Upper lobe of right lung (tissue), 1 donor: ENCODE measurements at places on chromosomes 2 and 18. TPM values are rescaled to one million over a fixed set of nuclear protein-coding genes. Genes with fewer than 3 reads are reported as not detected.

- DNase-seq, result peak; percentile 58
These were observed 4.1 kb downstream of the PDCD1 start for GRCh38 chr2:241854342-241855244.

ODC1 gene
- 50.9 TPM for total RNA-seq

DNA sequence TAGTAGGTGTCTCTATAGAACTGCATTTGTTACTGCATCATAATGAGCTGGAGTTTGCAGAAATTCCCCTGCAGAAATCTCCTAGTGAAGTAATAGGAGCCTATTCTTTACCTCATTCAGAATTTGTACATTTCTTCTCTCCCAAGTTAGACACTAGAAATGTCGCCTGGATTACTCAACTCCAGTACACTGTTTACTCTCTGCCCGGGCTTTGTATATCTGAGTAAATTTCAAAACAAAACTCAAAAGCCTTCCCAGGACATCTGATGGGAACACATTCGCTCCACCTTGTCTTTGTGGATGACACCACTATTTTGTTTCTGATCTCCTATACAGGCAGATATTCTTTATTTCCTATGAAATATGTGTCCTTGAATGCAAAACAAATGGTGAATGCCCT is 76.8 kb downstream of the POU3F3 start:
- DNase-seq, result no peak

HES6 gene
- 7.3 TPM for total RNA-seq

DNA sequence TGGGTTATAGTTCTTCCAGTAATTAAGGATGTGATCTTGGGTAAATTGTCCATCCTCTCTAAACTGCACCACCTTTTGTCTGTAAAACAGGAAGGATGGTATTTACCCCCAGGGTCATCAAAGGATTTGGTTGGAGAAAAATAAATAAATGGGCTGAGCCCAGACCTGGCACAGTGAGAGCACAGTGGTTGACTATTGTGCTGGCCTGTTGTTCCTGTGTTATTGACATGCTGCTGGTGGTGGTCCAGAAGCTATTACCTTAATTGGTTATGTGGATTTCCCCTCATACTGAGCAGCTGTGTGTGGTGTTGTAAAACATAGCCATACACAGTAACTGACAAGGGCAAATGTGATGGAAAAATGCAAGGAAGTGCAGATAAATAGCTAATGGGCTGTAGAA is 746 bp upstream of the IL37 start:
- DNase-seq, result no peak

DNA sequence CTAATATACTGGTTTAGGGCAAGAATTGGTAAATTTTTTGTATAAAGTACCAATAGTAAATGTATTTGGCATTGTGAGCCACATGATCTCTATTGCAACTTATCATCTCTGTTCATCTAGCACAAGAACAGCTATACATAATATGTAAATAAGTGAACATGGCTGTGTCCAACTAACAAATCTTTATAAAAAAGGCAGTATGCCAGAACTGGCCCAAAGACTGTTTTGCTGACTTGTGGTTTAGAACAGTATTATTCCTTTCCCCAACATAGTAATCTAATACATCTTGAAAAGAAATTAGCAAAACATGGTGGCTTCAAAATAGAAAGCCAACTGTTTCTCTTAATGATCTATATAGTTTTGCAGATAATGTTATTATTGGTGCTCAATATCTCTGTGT is 441.4 kb upstream of the CELF4 start:
- no peak for DNase-seq

GRCh38 chr2:174078275-174078674 is 113.1 kb upstream of the SP3 start:
- DNase-seq, result no peak

- DNase-seq, result no peak
These were observed 66.2 kb downstream of the TSN start for GRCh38 chr2:121821476-121822158.

DNA sequence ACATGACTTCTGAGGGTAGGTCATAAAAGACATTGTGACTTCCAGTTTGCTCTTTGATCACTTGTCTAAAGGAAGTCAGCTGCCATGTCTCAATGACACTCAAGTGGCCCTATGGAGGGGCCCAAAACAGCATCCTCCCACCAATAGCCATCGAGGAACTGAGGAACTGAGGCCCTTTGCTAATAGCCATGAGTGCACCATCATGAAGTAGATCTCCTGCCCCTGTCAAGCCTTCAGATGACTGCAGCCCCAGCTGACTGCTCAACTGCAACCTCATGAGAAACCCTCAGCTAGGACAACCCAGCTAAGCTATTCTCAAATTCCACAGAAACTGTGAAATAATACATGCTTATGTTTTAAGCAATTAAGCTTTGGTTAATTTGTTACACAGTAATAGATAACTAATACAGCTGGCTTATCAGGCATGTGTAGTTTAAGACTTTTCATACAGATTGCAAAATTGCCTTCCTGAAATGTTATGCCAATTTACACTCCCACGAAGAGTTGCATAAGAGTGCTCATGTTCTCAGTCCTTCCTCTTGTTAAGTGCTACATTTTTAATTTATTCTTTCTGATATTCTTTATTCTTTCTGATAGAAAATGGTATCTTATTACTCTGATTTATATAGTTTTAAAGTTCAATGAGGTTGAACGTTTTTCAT is 105.6 kb upstream of the NDUFV2 start:
- no peak for DNase-seq

ANKRD30B gene
- not detected for total RNA-seq

DSG4 gene
- not detected for total RNA-seq

TRIM43 gene
- total RNA-seq, result not detected

DNA sequence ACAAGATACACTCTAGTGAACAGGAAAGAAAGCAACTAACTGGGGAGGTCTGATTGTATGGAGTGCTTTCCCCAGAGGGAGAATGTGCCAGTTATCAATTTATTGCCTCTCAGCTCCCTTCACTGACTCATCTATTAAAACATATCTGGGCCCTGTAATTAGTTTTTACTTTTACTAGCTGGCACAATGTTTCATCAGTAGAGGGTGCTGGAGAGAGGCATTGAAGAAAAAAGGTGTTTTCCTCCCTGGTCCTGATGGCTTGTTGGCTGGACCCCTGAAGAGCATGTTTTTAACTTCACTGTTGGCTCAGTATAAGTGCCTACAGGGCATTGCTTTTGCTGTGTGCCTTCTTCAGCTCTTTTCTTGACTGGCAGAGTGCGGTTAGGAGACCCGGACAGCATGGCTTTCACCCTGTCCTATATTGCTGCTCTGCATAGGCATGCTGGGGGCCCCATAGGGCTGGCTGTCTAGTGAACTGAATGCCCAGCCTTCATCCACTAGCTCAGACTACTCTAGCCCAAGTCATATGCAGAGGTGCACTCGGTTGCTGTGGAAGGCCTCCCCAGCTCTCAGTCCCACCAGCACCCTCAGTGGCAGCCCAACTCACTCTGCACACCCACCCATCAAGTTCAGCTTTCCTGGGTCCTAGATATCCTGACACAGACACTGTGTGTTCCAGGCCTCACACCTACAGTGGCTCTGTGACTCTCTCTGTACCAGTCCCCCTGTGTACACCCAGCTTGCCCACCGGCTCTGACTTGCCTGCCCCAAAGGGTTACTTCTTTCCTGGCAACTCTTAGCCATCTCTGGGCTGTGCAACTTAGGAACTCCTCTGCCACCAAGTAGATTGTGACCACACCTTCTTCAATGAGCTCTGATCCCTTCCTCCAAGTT is 62.3 kb upstream of the ACYP2 start:
- no peak for DNase-seq

- DNase-seq, result no peak
These were observed 221.0 kb downstream of the CDH20 start for GRCh38 chr18:61554117-61554776.

CCDC68 gene
- total RNA-seq, result 20.8 TPM

DNA sequence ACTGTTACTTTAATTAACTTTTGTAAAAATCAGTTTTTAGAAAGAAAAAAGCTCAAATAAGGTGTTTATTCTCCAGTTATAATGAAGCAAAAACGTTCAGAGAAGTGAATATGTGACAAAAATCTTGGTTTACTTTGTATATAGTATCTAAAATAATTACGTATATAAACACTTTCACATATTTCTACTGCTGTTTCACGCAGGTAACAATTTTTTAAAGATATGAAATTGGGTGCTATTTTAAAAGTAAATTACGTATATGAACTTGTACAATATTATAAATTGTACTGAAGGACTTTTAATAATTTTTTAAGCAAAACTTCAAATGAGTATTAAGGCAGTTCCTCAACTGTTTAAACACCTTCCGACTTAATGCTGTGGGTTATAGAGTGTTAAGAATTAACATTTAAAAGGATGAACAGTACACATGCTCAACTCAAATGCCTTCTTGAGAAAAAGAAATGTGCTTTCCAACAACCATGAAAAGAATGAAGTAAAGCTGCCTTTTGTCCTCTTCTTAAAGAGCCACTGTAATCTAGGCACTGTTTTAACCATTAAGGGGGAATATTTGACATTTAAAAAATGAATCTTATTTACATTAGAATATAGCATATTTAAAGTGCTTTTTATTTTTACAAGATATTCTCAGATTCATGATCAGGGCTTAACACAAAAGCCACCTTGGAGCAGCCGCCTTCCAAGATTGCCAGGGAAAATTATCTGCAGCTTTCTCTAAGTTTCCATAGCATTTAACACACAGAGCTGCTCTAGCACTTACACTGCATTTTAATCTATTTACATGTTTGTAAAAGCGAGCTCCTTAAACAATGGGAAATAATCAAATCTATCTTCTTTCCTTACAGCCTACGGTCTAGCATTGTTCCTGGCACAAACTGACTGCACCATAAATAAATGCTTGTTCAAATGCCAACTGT is 56.5 kb upstream of the CDKL4 start:
- no peak for DNase-seq

DNA sequence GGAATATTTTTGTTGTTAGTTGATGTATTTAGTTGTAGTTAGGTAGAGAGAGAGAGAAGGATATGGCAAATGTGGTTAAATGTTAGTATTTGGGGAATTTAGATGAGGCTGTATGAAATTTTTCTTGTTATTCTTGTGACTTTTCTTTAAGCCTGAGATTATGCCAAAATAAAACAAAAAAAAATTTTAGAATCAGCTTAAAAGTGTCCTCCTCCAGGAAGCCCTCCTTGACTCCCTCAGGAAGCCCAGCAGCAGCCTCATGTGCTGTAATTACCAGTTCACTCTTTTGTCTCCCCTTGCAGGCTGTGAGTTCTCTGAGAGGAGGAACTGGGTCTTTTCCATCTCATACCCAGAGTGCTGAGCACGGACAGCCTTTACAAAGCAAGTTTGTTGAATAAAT is 243.5 kb downstream of the TFCP2L1 start:
- no peak for DNase-seq

DNA sequence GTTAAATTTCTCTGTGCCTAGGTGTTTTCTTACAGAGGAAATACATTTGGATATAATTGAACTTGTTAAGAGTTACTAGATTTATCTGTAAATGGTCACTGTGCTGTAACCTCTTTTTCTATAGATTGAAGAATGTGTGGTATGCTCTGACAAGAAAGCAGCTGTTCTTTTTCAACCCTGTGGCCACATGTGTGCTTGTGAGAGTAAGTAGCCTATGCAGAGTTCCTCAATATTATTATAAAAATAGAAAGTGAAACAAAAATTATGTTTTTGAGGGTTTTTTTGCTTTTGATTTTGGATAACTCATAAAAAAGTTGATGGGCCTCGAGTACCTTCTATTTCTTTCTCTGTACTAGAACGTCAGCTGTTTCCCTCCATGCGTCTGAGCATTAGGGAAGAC is 112.4 kb downstream of the MIB1 start:
- no peak for DNase-seq

DNA sequence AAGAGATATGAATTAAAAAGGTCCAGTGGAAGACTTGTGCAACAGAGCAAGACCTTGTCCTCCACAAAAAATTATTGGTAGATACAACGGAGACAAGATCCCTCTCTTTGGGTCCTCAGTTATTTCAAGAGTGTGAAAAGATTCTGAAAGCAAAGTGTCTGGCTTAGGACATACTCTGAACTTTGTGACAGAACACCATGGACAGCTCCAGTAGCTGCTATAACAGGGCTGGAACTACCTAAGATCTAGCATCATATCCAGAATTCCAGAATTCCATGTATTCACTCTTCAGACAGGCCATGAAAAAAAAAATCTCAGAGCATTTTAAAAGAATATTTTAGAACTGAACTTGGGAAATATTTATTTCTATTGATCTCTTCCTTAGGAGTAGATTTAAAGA is 74.8 kb upstream of the ZBTB14 start:
- no peak for DNase-seq

MGAT4A gene
- total RNA-seq, result 85.8 TPM

IL1RL2 gene
- total RNA-seq, result 0.58 TPM

GRCh38 chr2:191941376-191941929 is 94.6 kb upstream of the CAVIN2 start:
- DNase-seq, result no peak

DNA sequence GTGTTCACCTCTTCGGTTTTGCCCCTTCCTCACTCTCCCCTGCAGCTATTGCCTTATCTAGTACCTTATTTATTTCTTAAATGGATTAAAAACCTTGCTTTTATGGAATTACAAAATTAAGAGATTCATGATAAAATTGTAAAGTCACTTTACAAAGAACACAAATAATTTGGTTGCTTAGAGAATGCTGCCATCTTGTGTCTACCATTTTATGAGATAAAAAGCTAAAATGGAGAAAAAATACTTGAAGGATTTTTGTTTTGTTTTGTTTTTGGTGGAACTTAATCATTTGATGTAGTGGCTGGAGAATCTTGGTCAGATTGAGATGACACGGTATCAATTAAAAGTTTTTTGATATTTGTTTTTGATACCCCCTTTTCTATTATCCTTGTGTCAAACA is 69.6 kb downstream of the R3HDM1 start:
- no peak for DNase-seq

- no peak for DNase-seq
These were observed 9.8 kb downstream of the PRLH start for GRCh38 chr2:237575869-237576862.

DNA sequence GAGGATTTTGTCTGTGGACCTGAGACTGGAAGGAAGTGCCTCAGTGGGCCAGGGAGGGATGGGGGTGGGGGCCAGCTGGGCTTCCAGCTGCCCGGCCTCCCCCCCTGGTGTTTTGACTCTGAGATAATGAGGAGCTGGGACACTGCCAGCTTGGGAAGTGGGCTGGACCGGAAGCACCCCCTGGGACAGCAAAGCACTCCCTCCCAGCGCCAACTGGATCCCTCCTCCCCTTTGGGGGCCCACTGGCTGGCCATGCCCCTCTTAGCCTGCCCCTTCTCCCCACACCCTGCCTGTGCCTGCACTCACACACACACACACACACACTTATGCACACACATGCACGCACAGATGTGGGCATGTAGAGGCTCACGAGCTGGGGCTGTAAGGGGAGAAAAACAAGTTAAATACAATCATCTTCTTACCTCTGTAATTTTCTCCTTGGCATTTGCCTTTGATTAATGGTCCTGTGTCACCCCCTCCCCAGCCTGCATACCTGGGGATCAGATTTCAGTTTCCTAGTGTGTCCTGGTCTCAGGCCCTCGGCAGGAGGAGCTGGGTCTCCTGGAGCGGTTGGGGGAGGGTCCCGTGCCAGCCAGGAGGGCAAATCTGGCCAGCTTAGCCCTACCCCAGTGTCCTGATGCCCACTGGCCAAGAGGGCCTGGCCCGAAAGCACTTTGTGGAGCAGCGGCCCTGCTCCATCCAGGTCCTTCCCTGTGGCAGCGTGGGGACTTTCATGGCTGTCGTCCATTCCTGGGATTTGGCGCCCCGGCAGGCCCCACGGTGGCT is 3.6 kb downstream of the ITM2C start:
- DNase-seq, result no peak
